ENCODE measurements at places on chromosomes 5 and 9.

DNA sequence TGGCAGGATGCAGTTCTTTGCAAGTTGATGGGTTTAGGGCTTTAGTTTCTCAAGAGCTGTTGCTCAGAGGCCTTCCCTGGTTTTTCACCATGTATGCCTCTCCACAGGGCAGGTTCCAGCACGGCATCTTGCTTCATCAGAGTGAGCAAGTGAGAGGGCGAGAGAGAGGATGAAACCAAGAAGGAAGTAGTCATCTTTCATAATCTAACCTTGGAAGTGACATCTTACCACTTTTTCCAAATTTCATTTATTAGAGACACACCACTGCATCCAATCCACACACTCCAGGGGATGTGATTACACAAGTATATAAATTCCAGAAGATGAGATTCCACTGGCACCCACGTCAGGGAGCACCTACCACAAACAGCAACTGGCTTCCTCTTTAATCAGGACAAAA lies 294.4 kb downstream of the MARCHF11 start:
- DNase-seq, result no peak

GRCh38 chr9:61670616-61671015 lies 480.8 kb downstream of the SPATA31A7 start:
- DNase-seq, result no peak

GRCh38 chr5:118405650-118406061 lies 582.7 kb downstream of the DTWD2 start:
- no peak for DNase-seq

DNA sequence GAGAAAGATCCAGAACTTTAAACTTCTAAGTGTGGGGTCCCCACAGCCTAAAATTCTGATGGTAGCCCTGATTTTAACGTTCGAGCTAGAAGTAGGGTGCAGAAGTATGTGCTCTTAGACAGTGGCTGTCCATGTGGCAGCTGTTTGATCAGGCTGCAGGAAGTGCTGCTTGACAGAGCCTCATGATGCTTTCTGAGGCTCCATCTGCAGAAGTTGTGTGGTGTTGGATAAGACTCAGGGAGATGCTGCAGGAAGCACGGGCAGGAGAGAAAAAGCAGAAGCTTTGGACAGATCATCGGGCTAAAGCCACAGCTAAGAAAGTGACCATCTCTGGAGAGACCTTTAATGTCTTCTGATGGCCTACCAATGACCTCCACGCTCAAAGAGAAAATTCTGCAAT lies 8.1 kb downstream of the MTMR12 start:
- peak; percentile 94 for DNase-seq

- DNase-seq, result no peak
Measured at GRCh38 chr5:27830546-27830945, 792.2 kb upstream of the CDH9 start.

GRCh38 chr5:72379936-72380335 lies 59.8 kb downstream of the PTCD2 start:
- DNase-seq, result no peak

GRCh38 chr9:99823681-99824377 lies 2.1 kb downstream of the NR4A3 start:
- DNase-seq, result peak; percentile 79

DNA sequence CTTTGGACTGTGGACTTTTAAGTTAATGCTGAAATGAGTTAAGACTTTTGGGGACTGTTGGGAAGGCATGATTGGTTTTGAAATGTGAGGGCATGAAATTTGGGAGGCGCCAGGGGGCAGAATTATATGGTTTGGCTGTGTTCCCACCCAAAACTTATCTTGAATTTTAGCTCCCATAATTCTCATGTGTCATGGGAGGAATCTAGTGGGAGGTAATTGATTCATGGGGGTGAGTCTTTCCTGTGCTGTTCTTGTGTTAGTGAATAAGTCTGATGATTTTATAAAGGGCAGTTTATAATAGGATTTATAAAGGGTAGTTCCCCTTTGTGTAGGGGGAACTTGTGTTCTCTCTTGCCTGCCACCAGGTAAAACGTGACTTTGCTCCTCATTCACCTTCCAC lies 235.5 kb upstream of the CDH18 start:
- DNase-seq, result no peak

DNA sequence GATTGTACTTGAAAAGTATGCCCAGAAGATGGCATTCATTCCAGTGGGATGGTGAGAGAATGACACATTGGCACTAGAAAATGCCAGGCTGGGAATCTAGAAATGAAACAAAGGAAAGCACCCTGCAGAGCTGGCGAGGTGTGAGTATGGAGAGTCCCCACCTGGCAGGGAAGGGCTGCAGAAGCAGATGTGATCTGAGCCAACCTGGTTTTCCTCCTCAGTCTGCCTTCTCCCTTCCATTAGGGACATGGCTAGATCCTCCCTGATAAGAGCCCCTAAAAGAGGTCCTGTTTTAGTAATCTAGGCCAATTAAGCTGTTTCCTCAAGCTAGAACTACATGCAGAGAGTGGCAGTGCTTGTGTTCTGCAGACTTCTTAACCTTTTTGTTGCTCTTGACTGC lies 24.7 kb upstream of the TNFSF15 start:
- DNase-seq, result no peak

- no peak for DNase-seq
Measured at GRCh38 chr9:34446468-34446891, 11.9 kb downstream of the FAM219A start.

DNA sequence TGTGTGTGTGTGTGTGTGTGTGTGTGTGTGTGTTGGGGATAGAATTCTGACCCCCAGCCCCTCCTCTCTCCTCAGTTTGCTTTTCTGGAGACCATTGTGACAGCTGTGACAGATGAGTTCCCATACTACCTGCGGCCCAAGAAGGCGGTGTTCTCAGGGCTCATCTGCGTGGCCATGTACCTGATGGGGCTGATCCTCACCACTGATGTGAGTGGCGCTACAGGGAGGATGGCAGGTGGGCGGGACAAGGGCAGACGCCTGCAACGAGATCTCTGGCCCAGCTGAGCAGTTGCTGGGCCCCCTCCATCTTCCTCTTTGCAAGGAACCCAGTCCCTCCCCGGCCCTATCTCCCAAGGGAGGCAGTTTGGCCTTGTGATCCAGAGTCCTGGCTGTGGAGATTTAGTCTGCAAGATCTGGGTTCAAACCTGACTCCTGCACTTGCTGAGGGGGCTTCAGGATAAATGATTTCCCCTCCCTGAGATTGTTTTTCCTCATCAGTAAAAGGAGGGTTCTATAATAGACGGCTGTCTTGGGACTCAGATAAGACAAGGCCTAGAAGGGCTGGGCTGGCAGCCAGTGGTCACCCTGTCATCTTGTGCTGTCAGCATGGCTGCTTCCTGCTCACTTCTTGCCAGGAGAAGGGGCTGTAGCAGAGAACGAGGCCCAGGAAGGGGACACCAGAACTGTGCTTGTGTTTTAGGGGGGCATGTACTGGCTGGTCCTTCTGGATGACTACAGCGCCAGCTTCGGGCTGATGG lies 14.1 kb downstream of the SLC6A7 start:
- no peak for DNase-seq

DNA sequence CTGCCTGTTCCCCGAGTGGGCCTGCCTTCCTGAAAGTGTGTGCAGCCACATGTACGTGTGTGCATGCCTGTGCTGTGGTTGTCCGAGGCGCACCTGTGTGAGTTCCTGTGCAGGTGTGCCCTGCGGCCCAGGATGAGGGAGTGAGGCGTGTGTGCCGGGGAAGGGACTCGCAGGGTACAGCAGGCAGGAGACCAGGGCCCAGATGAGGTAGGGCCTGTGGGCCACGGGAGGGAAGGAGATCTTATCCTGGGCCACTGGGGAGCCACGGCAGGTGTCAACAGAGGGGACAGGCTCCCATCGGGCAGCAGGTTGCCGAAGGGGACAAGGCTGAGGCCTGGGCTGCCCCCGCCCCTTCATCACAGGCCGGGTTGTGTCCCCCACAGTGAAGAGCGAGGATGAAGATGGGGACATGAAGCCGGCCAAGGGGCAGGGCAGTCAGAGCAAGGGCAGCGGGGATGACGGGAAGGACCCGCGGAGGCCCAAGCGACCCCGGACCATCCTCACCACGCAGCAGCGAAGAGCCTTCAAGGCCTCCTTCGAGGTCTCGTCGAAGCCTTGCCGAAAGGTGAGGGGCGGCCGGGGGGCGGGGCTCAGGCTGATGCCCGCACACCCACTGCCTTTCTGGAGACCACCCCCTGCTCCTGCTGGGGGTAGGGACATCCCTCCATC lies 79.2 kb downstream of the LMX1B start:
- no peak for DNase-seq

- DNase-seq, result peak; percentile 58
Measured at GRCh38 chr5:64634997-64635686, 55.2 kb upstream of the SHISAL2B start.

DNA sequence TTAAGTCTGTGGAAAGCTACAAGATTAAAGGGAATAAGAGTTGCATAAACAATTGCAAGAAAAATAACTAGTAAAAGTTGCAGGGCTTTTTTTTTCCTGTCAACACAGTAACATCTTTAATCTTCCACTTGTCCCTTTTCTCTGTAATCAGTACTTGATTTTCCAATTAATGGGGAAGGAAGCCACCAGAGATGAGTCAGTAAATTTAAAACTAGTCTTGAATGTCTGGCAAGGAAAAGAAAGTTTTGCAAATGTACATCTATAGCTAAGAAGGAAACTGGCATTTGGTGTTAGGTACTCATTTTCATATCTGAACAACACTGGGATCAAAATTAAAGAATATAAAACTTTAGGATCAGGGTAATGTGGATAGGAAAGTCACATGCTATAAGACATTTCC lies 17.1 kb downstream of the DAP start:
- DNase-seq, result no peak

DNA sequence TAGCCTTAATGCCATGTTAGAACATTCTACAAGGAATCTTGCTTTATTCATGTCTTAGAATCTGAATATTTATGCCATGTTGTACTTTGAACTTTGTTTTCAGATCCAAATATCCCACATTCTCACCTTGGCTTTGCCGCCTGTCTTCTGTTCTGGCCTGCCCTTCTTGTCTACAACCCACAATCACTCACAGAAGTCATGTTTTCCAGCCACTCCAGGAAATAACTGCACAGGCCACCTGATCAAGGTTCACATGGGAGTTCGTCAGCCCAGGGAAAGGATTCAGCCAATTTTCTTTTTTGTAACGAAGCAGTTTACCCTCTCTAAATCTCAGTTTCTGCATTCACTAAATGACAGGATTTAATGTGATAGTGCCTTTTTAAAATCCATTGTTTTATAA lies 70.5 kb downstream of the JAKMIP2 start:
- DNase-seq, result no peak

DNA sequence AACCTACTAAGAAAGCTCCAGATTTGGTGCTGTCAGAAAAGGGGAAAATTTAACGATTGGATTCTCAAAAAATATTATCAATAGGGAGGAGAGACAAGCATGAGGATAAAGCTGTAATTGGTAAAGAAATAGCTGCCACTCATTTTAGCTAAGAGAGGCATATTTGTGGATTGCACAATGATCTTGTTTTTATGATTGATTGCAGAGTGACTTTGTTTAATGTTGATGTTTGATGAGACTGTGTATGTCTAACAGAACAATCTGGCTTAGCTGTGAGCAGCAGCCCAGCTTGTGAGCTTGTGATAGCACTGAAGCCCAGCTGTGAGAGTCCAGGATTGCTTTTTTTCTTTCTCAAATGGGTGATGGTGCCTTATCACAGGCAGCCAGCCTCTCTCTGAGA lies 56.4 kb downstream of the ZNF883 start:
- no peak for DNase-seq

DNA sequence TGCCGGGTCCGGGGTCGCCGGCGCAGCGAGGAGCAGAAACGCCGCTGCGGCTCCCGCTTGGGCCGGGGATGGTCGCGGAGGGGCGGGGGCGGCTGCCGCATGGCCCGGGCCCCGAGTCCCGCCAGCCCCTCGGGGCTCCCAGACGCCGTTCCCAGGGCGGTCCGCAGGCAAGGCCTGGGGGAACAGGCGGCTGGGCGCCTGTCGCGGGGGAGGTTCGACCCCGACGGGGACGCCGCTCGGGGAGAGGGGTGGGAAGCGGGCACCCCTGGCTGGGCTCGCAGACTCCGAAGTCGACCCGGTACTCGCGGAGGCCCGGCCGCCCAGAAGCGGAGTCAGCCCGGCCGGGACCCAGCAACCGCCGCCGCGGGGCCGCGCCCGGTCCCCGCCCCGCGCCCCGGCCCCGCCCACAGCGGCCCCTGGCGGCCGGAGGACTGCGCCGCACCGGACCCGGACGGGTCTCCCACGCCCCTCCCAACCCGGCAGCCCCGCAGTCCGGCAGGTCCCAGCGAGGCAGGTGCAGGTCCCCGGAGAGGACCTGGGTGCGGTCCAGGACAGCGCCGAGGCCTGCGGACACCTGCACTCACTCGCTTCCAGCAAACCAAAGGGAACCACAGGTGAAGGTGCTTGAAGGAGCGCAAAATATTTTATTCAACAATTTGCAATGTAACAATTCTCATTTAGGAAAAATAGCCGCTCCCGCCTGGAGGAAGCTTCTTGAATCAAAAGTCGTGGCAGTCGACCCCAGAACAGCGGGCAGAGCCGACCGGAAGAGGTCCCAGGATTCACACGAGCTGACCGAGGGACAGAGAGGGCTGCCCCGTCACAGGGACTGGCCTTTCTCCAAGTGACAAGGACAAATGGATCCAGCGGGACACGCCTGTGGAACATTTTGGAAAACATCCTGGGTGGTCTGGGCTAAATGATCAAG lies at the start of gene INPP5E:
INPP5E (minus strand) TSS at position 365 of the 928 bp plus-strand sequence. CDS start 426 bp downstream, outside the sequence.
- peak; percentile 66 for DNase-seq

- no peak for DNase-seq
Measured at GRCh38 chr9:129988607-129989361, 54.2 kb downstream of the FNBP1 start.
